ENCODE measurements at places on chromosomes 1 and 21.

DNA sequence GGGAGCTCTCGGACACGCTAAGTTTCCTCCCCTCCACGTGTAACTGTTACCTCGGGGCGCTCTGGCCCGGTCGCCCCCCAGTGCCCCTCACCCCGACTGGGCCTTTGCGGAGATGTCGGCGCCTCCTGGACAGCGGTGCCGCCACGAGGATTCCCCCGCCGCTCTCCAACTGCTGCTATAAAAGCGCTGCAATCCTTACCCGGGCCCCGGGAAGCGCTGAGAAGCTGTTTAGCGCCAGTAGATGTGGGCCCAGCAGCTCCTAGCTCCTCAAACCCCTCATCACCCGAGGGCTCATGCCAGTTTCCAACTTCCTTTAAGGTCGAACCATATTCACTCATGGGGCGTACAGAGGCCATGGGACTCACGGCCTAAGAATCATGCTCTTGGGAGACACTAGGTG lies 361 bp upstream of the LMX1A start:
- no peak for DNase-seq

GRCh38 chr1:6012529-6013318 lies 20.5 kb upstream of the NPHP4 start:
- no peak for DNase-seq

- DNase-seq: no peak
These were observed 57.5 kb upstream of the PDC start for GRCh38 chr1:186518395-186518794.

- DNase-seq: peak; percentile 80
These were observed 46.9 kb downstream of the ARHGEF10L start for GRCh38 chr1:17586172-17586964.

GRCh38 chr1:162360237-162360873 lies 16.3 kb downstream of the SPATA46 start:
- no peak for DNase-seq

DNA sequence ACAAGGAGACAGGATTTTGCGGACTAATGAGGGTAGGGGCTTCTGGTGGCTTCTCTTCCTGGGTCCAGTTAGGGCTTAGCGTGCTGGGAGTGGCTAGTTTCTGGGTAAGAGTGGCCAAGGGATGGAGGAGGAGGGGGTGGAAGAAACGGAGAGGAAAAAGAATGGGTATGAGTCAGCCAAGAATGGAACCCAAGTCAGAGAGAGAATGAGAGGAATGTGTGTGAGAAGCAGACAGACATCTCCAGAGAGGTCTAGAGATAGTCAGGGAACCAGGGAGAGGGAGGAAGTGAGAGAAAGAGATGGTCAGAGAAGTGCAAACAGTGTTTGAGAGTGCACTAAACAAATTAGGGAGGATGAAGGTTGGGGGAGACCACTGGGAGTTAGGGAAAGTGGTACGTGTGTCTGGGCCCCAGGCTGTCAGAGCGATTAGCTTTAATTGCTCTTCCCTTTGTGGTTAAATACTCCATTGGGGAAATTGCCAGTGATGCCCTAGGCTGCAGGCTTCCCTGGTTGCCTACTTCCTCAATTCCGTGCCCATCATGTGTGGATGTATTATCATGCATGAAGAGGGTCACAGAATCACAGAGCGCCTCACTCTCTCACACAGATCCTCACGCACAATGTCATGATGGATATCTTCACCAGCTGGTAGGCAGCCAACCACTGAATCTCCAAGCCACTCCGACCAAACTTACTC lies 1.4 kb downstream of the PEA15 start:
- peak; percentile 92 for DNase-seq

GRCh38 chr1:65872301-65872700 lies 79.6 kb downstream of the PDE4B start:
- DNase-seq: no peak

DNA sequence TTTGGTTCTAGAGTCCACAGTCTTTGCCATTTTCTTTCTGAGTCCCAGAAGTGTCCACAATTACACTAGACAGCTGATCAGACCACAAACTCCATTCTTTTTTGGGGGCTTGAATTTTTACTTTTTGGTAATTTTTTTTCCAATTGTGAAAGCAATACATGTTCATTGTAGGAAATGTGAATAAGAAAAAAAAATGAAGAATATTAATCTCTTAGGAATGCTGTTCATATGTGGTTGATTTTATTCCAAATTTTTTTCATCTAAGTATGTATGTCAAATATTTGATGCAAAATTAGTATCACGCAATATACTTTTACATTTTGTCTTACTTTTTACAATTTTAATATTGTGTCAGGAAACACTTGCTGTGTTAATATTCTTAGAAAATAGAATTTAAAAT lies 76.4 kb upstream of the ETS2 start:
- no peak for DNase-seq

- no peak for DNase-seq
These were observed 46.8 kb downstream of the ADAMTS5 start for GRCh38 chr21:26920055-26920454.

- no peak for DNase-seq
These were observed 28.5 kb upstream of the KCNE2 start for GRCh38 chr21:34335316-34335715.

DNA sequence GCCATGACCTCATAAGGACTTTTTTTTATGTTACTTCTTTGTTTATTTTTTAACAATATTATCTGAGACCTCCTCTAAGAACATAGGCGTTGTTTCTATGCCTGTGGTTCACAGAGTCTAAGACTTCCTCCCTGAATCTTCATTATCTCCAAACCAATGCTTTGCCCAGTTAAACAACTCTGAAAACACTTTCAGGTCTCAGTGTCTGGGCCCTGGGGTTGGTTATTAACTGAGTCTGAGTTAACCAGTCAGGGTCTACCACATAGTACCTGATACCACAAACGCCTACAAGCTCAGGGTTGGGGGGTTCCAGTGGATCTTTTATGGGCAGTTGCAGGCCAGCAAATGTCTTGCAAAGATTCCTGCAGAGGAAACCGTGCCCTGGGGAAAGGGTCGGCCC lies 138.2 kb downstream of the AJAP1 start:
- DNase-seq: no peak

All from ACHN (cell line).